Subcutaneous adipose tissue (tissue), 4 donors: ENCODE measurements at places on chromosomes 1 and 21. TPM values are rescaled to one million over a fixed set of nuclear protein-coding genes. Genes with fewer than 3 reads are reported as not detected.

The MROH7 gene
- total RNA-seq: 1.6 TPM

The KIRREL1 gene
- total RNA-seq: 61.6 TPM

The RPE65 gene
- total RNA-seq: not detected

The CD1B gene
- total RNA-seq: not detected

The CHI3L2 gene
- 173 TPM for total RNA-seq

The NIPAL3 gene
- total RNA-seq: 16.4 TPM

The AP4B1 gene
- total RNA-seq: 19.9 TPM

The PIGP gene
- total RNA-seq: 73.5 TPM

The S100A5 gene
- total RNA-seq: not detected

The CD5L gene
- total RNA-seq: not detected

The UBL4B gene
- total RNA-seq: 2.1 TPM

The LMOD1 gene
- 44.7 TPM for total RNA-seq

The GPR137B gene
- 6.6 TPM for total RNA-seq

The MR1 gene
- 16.1 TPM for total RNA-seq

The KISS1 gene
- not detected for total RNA-seq

The NBPF10 gene
- 0.98 TPM for total RNA-seq

The CDC7 gene
- 1.8 TPM for total RNA-seq

The TSACC gene
- total RNA-seq: not detected

The C1orf87 gene
- total RNA-seq: not detected

The LCE6A gene
- not detected for total RNA-seq

The CD84 gene
- 67.0 TPM for total RNA-seq

The ENAH gene
- 28.4 TPM for total RNA-seq

The UMODL1 gene
- total RNA-seq: 0.17 TPM

The EDN2 gene
- total RNA-seq: not detected

The CYP4A11 gene
- total RNA-seq: not detected

The HRNR gene
- total RNA-seq: not detected

The ADPRS gene
- total RNA-seq: 35.9 TPM

The DDAH1 gene
- total RNA-seq: 13.9 TPM

The SPOCD1 gene
- total RNA-seq: 2.6 TPM

The ATP6V1G3 gene
- not detected for total RNA-seq

The FAM76A gene
- 19.4 TPM for total RNA-seq

The JTB gene
- 198 TPM for total RNA-seq

The SELENBP1 gene
- total RNA-seq: 35.1 TPM

The KCNJ9 gene
- total RNA-seq: not detected

The CDKN2C gene
- total RNA-seq: 75.2 TPM

The FOXD2 gene
- total RNA-seq: 0.38 TPM

The CAMK2N1 gene
- 3.2 TPM for total RNA-seq

The RNU1-2 gene
- under 0.01 TPM for total RNA-seq
